SK-N-SH (cell line): ENCODE measurements at places on chromosomes 2 and 18.
A peak's percentile ranks its signal among the peaks of the same experiment; 100 is the strongest.

DNA sequence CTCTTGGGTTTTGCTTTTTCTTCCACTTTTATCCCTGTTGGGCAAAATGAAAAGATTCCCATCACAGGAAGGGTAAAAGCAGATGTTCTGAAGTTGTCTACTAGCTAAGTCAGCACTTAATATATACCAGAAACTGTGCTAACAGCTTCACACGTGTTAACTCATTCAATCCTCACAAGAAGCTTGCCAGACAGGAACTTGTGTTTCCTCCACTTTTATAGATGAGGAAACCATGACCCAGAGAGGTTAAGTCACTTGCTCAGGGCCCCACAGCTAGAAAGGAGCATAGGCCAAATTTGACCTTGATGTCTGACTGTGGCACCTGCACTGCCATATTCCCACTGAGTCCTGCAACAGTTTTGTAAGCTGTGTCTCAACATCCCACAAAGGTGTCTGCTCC, 76.8 kb upstream of the EPC2 start:
- no peak for DNase-seq

GRCh38 chr2:53490659-53491058, 276.9 kb upstream of the CHAC2 start:
- DNase-seq: no peak

DNA sequence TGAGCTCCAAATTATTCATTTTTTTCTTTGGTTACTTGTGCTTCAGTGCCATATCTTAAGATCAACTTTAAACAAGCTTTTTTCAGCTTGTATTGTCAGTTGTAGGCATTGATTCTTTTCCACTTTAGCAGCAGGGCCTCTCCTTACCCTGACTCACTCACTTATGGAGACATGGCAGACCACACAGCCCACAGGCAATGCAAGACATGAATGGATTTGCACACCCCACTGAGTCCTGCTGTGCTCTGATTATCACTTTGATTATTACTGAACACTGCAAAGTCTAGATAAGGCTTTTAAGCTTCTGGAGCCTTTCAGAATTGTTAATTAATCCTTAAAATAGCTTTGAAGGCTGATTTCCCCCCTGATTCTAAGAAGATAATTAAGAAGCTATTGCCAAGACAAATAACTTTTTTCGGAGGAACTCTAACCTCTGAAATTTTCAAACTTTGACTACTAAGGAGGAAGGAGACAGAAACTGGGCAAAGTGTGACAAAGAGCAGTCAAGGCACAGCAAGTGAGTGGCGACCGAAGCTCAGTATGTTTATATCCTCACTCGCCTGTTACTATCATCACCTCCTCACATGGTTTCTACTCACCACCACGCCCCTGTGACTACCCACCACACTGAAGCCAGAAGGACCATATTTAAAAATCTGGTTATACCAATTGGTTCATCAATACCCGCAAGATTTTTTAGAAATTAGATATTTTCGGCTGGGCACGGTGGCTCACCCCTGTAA, 43.3 kb downstream of the CACNB4 start:
- no peak for DNase-seq

- no peak for DNase-seq
Observed at GRCh38 chr2:151996243-151997003, 102.4 kb downstream of the CACNB4 start.

- no peak for DNase-seq
Observed at GRCh38 chr2:47486841-47487497, 84.0 kb downstream of the MSH2 start.

DNA sequence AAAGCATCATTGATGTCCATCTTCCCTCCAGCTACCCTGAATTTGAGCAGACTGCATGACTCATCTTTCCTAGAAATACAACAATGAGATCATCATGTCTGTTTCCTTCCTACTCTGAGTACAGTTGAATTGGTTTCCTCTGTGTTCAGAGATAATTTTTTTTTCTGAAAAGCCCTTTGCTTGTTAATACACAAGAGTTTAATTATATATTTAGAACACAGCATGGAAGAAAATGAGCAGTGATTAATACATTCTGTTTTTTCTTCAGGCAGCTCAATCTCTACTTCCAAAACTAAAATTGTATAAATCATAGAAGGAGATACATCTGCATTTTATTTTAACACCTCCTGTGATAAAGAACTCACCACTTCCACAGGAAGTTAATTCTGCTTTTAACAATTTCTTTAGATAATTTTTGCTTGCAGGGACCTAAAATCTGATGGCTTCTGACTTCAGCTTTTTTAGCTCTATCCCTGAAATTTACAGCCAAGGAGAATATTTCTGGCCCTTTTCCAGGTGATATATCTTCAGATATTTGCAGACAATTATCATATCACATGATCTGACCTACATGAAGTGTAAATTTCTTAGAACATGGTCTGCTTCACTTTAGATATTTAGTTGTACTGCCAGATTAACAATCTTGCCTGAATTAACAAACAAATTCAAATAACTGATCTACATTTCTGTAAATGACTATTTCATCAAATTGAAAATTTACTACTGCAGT, 249.0 kb downstream of the TRIB2 start:
- DNase-seq: peak; percentile 55

DNA sequence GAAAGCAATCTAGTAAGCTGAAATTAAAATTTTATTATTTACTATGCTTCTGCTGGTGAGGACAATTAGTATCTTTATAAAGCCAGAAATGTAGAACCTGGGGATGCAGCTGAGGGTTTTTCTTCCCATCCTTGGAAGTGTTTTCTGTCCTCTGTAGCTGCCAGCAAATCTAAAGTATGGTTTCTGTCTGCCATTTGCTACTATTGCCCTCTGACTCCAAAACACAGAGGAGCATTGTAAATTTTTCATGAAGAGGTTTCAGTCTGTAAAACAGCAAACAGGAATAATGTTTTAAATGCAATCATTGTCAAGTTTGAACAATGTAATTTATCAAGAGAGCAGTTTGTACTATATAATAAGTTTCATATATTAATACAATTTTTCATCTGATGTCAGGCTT, 258.8 kb downstream of the ZNF407 start:
- no peak for DNase-seq

- peak; percentile 9 for DNase-seq
Observed at GRCh38 chr2:194319222-194319992, 1337.6 kb upstream of the SLC39A10 start.

GRCh38 chr2:232024457-232024856, 62.9 kb downstream of the DIS3L2 start:
- DNase-seq: no peak
